Stomach (tissue), 19 donors: ENCODE measurements at places on chromosomes 13 and 19.
A peak's percentile ranks its signal among the peaks of the same experiment; 100 is the strongest.

- DNase-seq, result peak; percentile 26
Observed at GRCh38 chr13:73602295-73602694, 531.9 kb downstream of the KLF12 start.

- DNase-seq, result no peak
Observed at GRCh38 chr19:55697698-55698097, 22.7 kb downstream of the EPN1 start.

- DNase-seq, result no peak
Observed at GRCh38 chr13:51276636-51277035, 54.4 kb downstream of the FAM124A start.

DNA sequence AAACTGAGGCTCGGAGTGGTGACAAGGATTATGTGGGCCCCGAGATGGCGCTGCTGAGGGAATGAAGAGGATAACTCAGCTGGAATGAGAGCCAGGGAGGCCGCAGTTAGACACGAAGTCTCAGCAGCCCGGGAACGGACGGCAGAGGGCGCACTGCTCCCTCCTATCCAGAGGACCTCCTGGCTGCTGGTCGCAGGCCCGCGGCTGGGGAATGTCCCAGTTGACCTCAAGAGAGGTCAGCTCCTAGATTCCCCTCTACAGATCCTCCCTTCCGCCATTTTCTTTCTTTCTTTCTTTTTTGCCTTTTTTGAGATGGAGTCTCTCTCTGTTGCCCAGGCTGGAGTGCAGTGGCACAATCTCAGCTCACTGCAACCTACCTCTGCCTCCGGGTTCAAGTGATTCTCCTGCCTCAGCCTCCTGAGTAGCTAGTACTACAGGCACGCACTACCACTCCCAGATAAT lies 24.1 kb upstream of the ASPDH start:
- DNase-seq, result peak; percentile 72
